ENCODE measurements at places on chromosomes 7 and 10.

GRCh38 chr7:55441774-55442522, 76.8 kb downstream of the LANCL2 start:
- DNase-seq = no peak

- no peak for DNase-seq
Observed at GRCh38 chr10:86087716-86088115, 278.9 kb downstream of the GRID1 start.

GRCh38 chr7:113026941-113027340, 59.7 kb downstream of the GPR85 start:
- DNase-seq = no peak

- DNase-seq = no peak
Observed at GRCh38 chr10:131514454-131514853, 202.9 kb upstream of the TCERG1L start.

DNA sequence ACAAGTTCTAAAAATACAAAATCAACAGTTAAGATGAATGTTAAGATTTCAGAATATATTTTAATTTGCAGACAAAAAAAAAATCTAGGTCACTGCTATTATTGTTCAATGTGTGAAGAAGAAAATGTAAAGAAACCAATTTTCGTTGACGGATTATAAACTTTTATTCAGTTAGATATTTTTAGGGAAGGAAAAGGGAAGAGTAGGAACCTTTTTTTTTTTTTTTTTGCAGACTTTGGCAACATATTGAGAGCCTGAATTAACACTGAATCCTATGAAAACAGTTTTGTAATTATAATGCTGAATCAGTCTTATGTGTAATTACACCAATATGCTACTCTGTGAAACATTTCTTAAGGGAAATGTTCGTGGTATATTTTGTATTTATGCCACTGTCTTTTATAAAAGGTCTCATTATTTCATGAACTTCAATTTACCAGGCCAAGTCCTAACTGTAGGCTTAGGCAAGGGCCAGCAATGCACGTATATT, 106.3 kb downstream of the ST8SIA6 start:
- DNase-seq = no peak

GRCh38 chr7:15586266-15586665, 24.5 kb upstream of the AGMO start:
- DNase-seq = no peak

- no peak for DNase-seq
Observed at GRCh38 chr10:73998929-73999691, 1.2 kb downstream of the VCL start.

GRCh38 chr7:125316466-125316865, 386.8 kb upstream of the POT1 start:
- no peak for DNase-seq

DNA sequence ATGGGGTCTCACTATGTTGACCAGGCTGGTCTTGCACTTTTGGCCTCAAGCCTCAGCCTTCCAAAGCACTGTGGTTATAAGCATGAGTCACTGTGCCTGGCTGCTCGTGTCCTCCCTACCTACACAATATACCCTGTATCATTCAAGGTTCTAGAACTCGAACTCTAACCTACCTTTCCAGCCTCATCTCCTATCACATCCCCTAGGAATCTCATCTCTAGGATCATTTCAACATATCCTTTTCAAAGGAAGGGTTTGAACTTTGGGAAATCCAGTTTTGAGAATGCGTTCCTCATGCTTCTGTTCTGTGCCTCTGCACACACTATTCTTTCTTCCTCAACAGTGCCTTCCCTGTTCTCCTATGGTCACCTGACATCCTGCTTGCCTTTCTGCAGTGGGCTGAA, 87.8 kb upstream of the RHEB start:
- DNase-seq = no peak

- peak; percentile 50 for DNase-seq
Observed at GRCh38 chr7:113774182-113774807, 144.5 kb downstream of the PPP1R3A start.

DNA sequence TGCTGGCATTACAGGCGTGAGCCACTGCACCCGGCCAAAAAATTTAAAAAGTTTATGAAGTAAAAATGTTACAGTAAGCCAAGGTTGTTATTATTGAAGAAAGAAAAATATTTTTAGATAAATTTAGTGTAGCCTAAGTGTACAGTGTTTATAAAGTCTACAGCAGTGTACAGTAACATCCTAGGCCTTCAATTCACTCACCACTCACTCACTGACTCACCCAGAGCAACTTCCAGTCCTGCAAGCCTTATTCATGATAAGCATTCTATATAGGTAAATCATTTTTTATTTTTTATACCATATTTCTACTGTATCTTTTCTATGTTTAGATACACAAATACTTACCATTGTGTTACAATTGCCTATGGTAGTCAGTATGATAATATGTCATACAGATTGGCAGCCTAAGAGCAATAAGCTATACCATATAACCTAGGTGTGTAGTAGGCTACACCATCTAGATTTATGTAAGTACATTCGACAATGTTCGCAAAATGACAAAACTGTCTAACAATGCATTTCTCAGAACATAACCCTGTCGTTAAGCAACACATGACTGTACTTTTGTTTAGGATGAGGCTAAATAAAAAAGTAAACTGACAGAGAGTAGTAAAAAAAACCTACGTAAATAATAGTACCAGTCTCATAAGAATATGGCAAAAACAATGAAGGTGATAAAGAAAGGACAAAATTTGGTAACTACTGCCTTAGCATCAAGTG, 77.8 kb upstream of the FAM133B start:
- DNase-seq = no peak

GRCh38 chr10:51640120-51640819, 59.1 kb downstream of the CSTF2T start:
- no peak for DNase-seq

DNA sequence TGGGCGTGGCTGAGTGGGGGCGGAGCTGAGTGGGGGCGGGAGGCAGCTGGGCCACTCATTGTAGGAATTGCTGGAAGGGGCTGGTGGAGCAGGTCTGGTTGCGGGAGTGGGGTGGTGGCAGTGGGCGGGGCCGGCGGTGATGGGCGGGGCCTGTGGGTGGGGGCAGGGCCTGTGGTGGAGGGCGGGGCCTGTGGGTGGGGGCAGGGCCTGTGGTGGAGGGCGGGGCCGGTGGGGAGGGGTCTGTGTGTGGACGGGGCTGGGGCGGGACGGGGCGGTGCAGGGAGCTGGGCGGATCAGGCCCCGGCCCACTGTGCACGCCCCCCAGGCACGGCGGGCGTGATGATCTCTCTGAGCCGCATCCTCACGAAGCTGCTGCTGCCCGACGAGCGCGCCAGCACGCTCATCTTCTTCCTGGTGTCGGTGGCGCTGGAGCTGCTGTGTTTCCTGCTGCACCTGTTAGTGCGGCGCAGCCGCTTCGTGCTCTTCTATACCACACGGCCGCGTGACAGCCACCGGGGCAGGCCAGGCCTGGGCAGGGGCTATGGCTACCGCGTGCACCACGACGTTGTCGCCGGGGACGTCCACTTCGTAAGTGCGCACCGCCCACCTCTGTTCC, 14.0 kb downstream of the SLC29A4 start:
- peak; percentile 8 for DNase-seq

- DNase-seq = no peak
Observed at GRCh38 chr7:31033674-31034300, 18.3 kb upstream of the ADCYAP1R1 start.

DNA sequence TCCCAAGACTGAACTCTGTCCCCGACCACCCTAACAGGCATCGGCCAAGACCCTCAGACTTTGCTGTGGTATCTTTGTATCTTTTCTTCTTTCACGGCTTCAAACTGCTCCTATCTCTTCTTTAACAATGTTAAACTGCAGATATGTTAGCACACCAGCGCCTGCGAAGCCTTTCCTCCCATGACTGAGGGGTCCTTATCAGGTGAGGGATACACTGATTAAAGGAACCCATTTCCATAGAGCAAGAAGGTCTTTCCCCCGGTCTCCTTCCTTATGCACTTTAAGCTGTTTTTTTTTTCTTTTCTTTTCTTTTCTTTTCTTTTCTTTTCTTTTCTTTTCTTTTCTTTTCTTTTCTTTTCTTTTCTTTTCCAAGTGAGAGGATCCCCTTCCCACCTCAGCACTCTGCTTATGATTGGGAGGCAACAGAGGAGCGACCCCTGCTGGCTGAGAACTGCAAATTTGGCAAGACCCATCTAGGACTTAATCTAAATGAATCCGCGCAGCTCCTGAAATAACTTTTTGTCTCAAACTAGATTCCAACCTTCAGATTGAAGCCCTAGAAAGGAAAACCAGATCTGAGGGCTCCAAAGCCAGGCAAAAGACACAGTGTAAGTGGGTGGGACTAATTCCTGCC, 109.9 kb downstream of the ITGB8 start:
- no peak for DNase-seq

- DNase-seq = no peak
Observed at GRCh38 chr7:20219062-20219445, 1.9 kb upstream of the MACC1 start.

- no peak for DNase-seq
Observed at GRCh38 chr10:50607356-50607925, 16.3 kb downstream of the SGMS1 start.

GRCh38 chr7:92753614-92754013, 82.8 kb downstream of the CDK6 start:
- no peak for DNase-seq

- no peak for DNase-seq
Observed at GRCh38 chr7:158858592-158859503, 2.5 kb downstream of the DYNC2I1 start.

DNA sequence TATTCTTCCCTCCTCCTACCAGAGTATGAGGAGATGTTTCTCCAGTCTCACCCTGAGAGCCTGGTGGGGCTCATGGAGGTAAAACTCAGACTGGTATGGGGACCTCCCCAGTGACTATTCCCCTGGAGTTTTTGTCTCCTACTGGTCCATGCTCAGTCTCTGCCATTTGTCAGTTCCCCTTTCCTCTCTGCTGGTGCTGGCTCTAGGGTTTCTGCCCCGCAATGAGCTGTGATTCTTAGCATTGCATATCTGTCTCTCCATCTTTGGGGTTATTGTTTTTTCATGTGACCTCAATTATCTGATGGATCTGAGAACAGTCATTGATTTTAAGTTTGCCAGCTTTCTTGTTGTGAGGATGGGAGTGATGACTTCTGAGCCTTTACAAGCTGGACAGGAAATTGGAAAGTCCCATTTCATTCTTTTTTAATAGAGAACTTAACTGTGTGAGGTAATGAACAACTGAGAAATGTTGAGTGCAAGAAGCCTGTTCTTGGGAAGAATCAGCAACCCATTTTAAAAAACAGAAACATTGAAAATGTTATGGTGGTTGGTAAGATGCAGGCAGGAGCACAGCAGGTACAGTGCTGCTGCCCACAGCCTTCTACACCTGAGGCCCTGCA, 26.9 kb downstream of the NACAD start:
- no peak for DNase-seq

- DNase-seq = no peak
Observed at GRCh38 chr10:15763006-15763405, 43.3 kb upstream of the ITGA8 start.

GRCh38 chr10:74988832-74989561, 122.5 kb upstream of the SAMD8 start:
- no peak for DNase-seq

- no peak for DNase-seq
Observed at GRCh38 chr10:114748241-114748640, 73.3 kb upstream of the FHIP2A start.

DNA sequence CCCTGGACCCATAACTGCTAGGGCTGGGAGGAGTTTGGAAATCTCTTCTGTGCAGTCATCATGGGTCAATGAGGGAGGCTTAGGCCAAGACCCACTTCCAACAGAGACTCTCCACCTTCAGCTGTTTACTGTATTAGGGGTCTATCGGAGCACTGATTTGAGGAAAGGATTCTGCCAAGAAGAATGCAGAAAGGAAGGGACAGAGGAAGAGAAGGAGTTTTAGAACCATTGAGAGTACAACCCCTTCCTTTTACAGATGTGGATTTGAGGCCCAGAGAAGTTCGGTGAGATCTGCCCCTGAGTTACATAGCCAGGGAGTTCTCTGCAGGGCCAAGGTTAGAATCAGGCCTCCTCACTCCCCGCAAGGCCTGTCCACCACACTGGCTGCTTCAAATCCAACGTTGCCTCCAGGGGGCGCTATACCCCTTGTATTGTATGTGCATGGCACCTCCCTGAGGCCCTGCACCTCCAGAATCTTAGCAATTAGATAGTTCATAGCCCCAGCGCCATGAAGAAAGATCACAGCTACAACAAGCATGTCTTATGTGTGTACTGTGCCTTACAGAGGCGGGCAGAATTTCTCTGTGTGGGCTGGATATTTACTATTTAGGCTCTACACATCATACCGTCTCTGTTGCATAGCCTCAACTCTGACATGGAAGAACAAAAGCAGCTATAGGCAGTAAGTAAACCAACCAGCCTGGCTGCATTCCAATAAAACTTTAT, 246.8 kb downstream of the SKIDA1 start:
- DNase-seq = peak; percentile 62

DNA sequence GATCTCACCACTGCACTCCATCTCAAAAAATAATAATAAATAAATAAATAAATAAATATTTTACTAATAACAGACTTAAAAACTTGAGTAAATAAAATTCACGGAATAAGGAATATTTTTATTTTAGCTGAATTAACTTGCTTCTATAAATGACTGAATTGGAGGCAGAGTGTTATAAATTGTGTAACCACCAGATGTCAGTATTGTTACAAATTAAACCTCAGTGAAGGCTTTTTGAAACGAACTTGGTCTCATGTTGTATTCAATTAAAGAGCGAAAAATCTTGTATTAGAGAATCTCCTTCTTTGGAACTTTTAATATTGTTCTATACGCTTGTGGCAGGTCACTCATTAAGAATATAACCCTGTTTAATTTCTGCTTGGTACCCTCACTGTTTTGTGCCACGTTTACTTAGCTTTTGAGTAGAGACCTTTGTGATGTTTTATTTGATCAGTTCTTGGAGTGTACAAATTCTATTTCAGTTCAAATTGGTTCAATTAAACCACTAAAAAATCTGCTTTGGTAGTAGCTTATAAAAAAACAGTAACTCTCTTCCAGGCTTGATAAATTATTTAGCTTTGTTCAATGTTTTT, 45.6 kb upstream of the SCIN start:
- peak; percentile 62 for DNase-seq

GRCh38 chr10:21238044-21238443, 287.4 kb downstream of the SKIDA1 start:
- no peak for DNase-seq

GRCh38 chr7:149713731-149714068, 59.7 kb downstream of the ZNF467 start:
- DNase-seq = no peak

GRCh38 chr7:5439572-5440496, 16.2 kb upstream of the TNRC18 start:
- DNase-seq = no peak

DNA sequence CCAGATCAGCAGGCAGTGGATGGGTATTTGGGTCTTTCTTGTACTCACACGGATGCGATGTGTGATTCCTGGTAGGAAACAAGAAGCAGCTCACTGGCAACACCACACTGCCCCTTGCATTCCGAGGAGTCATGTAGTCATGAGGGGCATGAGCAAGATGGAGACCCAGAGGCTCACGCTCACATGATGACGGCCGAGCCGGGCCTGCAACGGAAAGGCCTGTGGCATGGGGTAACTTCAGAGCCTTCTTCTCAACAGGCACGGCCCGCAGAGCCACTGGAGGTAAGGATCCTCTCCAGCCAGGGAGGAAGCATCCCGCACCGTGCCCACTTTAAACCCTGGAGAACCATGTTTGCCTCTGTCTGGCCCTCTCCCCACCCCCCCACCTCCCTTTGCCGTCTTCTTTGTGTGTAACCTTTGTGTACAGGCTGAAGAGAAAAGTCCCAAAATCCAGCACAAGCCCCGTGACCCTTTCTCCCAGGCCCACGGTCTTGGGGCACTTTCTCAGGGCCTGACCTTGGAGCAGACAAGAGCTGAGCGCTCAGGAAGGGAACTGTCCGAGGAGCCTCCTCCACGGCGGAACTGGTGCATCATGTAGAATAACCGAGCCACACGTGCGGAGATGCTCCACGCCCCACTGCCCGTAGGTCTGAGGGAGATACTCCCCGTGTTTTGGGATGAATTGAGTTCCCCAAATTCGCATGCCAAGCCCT, 516.4 kb downstream of the DNAJB6 start:
- DNase-seq = no peak
